ENCODE measurements at places on chromosomes 3 and 15.

GRCh38 chr3:69718866-69719586 lies 20.2 kb upstream of the MITF start:
- DNase-seq: no peak

DNA sequence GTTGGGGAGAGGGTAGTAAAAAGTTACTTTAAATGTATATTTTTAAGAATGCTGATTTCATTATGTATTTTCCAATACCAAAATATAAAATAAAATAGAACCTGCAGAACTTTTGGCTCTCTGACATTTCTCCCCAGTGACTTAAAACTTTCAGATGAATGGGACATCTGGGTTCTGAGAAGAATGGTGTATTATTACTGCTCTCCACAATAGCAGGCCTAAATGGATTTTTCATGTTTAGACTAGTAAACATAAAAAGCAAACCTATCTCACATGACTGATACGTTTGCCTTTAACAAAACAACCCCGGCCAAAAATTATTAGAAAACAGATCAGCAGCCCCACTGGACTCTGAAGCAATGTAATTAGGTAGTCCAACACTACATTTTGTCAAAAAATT lies 73.8 kb downstream of the FHIT start:
- DNase-seq: no peak

- DNase-seq: no peak
Observed at GRCh38 chr3:48107227-48107626, 81.0 kb downstream of the CDC25A start.

GRCh38 chr3:138063416-138063815 lies 52.0 kb downstream of the DZIP1L start:
- no peak for DNase-seq

DNA sequence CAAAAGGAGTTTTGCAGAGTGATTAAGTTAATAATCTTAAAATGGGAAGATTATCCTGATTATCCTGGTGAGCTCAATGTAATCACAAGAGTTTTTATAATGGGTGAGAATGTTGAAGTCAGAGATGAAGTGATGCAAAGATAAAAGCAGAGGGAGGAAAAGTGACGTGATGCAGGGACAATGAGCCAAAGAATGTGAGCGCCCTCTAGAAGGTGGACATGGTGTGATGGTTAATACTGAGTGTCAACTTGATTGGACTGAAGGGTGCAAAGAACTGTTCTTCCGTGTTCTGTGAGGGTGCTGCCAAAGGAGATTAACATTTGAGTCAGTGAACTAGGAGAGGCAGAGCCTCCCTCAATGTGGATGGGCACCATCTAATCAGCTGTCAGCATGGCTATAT lies 569.6 kb upstream of the AGTR1 start:
- DNase-seq: no peak

DNA sequence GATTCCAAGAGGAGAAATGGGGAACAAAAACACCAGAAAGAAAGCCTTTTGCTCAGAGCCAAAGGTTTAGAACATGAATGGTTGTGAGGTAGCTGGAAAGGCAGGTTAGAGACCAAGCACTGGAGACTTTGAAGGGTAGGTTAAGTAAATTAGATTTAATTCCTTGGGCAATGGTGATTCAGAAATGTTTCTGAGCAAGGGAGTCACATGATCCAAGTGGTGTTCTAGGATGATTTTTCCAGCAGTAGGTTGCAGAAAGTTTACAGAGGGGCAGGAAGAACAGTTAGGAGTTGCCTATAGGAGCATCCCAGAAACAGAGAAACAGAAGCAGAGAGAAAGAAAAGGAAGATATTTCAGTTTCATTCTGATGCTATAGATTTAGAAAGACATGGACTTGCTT lies 139.8 kb downstream of the WDR76 start:
- no peak for DNase-seq

DNA sequence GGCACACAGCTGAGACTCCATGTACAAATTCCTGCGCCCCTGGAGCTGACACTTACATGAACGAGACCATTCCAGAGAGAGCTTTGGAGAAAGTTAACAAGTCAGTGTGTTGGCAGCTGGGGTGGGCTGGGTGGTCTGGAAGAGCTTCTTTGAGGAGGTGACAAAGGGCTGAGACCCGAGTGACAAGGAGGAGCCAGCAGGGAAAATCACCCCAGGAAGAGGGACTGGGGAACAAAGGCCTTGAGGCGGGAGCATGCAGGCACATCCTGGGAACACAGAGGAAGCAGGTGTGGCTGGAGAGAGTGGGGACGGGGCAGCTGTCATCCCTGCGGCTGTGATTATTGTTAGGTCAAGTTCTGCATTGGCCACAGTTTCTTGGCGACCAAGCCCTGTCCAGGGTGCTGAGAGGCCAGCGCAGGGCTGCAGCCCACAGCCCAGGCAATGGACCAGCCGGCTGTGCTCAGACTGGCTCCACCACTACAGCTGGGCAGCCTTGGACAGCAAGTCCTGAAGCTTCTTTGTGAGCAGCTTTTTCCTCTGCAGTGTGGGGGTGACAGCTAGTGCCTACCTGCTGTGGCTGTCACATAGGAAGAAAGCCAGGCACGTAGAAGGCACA lies 34.2 kb upstream of the PRR23E start:
- peak; percentile 99 for DNase-seq

GRCh38 chr15:68617001-68617400 lies 38.2 kb downstream of the CORO2B start:
- DNase-seq: no peak

DNA sequence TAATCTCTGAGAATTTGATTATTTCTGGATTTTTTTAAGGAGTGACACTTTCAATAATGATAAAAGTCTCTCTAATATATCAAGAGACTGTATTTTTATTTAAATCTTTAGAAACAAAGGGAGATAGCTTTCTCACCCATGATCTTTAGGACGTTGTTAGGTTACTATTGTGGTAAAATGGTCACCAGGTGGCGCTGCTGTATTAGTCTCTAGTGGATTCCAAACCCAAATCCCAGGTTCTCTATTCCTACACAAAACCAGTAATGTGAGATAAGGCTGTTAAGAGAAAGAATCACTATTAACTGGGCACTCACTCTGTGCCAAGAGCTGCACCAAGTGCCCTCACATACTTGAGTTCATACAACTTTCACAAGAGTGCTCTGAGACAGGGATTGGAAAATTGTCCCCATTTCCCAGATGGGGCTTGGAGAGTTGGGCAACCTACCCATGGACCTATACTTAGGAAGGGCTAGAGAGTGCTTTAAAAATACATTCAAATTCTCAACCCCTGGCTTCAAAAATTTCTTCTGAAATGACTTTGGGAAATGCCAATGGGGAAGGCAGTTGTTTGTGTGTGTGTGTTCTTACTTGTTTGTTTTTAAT lies 593.4 kb upstream of the TGFBR2 start:
- peak; percentile 64 for DNase-seq

DNA sequence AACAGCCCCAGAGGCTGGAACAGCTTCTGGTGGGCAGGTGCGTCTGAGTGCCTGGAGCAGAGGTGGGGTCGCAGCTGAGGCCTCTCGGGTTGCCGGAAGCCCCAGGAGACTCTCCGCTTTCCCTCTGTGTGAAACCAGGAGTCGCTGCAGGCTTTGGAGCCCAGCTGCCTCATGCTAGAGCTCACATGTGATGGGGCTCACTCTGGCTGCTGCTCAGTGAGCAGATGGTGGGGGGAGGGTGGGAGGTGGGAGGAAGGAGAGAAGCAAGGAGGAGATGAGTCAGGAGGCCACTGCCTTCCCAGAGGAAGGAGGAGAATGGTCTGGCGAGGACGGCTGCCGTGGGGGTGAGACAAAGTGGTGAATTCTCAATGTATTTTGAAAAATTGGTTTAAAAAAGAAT lies 290.1 kb upstream of the CHRNA7 start:
- no peak for DNase-seq

- DNase-seq: no peak
Observed at GRCh38 chr15:99482993-99483392, 82.8 kb upstream of the MEF2A start.

GRCh38 chr3:6182909-6183308 lies 678.0 kb upstream of the GRM7 start:
- no peak for DNase-seq

GRCh38 chr3:13414040-13414729 lies 5.9 kb downstream of the NUP210 start:
- DNase-seq: no peak

DNA sequence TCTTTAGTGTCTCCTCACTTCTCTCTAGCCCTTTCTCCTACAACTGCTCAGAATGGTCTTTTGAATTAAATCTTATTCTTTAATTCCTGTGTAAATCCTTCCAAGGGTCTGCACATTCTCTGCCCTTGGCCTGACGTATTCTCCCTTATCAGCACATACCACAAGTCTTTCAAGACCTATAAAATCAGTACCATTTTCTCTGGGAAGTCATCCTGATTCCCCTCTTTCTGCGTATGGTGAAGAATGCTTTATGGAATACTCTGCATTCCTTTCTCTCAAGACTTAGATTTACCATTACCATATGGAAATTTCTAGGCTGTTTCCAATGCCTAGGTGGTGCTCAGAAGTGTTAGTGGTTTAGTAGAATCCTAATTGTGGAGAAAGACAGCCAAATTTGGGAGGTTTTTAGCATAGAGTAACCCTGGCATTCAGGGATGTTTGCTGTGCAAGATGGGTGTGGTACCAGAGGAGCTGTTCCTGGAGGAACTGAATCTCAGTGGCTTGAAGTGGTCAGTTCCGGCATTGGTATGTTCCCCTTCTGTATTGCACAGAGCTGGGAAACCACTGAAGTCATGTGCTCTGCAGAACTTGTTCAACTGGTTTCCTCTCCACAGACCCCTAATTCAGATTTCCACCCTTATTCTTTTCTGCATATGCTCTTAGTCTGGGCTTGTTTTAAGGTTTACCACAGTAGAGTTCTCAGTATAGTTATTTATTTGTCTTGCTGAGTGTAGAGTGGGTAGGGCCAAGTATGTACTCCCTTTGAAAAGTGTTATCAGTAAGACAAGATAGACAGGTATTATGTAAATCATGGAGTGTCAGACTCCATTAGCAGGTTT lies 24.5 kb downstream of the IQGAP1 start:
- DNase-seq: no peak

DNA sequence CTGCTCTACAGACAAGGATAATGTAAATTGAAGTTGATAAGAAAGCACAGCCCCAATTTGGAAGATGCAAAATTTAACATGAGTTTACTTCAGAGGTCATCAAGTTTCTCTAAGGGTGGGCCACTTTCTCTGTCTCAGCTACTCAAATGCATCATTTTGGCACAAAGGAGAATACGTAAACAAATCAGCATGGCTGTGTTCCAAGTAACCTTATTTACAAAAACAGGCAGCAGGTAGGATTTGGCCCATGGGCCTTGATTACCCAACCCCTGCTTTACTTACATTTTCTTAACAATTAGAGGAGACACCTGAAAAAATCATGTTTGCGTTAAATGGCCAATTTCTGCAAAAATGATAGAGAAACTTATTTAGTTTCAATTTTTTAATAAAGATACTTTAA lies 181.7 kb downstream of the GBE1 start:
- no peak for DNase-seq

- no peak for DNase-seq
Observed at GRCh38 chr15:90883976-90884718, at the start of gene FES. TSS of gene FES (plus strand) at chr15:90884504. CDS start at chr15:90885046, 542 bp downstream.

DNA sequence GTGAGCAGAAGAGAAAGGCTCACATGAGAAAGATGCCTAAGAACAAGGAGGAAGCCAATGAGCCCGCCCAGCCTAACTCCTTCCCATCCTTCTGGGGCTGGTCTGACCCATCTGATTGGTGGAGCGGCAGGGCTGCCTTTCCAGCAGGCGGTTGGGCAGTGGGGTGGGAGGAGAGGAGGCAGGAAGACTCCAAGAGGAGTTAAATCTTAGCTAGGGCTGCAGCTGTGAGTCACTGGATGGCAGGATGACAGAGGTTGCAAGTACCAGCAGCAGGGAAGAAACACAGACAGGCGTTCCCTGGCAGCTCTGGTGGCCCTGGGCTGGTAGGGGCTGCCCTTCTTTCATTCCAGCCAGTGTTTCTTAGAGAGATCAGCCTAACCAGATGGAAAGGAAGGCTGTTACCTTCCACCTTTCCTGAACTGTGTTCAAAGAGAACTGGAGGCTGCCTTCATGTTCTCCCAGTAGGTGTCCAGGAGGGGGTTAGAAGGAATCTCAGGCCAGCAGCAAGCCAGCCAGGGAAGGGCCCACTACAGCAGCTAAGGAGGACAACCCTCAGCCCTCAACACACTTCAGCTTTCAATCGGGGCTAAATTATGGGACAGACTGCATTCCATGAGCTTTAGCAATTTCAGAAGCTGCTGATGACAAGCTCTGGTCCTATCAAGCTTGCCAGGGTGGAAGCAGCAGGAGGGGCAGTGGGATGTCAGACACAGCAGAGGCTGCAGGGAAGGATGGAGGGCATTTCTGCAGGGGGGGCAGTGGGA lies 50.3 kb downstream of the CHSY1 start:
- no peak for DNase-seq

DNA sequence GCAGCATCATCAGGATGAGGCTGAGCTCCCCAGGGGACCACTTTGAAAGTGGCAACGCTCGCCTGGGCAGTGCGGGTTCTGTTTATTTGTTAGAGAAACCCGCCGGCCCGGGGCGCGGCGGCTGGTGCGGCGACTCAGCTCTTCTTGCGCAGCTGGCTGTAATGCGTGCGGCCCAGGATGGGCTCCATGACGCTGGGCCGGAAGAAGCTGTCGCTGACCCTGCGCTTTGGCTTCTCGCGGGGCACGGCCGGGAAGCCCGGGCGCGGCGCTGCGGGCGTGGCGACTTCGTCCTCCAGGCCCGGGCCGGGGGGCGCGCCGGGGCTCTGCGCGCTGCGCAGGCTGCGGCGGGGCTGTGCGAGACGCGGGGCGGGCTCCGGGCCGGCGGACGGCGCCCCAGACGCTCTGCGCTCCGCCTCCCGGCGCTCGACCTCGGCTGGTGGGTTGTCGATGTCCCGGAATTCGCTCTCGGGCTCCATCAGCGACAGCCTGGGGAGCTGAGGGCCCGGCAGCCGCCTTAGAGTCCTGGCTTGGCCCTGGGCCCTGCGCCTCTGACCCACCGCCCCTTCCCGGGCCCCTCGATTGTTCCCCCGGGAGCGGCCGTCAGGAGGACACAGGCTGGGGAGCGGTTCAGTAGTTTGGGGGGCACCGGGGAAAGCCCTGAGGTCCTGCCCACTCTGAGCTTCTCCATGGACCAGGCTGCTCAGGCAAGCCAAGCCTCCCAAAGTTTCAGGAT lies 10.3 kb upstream of the KIF7 start:
- DNase-seq: peak; percentile 65

- no peak for DNase-seq
Observed at GRCh38 chr3:30984855-30985749, 90.6 kb upstream of the GADL1 start.

- no peak for DNase-seq
Observed at GRCh38 chr3:20811631-20812030, 625.6 kb upstream of the SGO1 start.

GRCh38 chr3:65888196-65888595 lies 150.5 kb downstream of the MAGI1 start:
- no peak for DNase-seq

DNA sequence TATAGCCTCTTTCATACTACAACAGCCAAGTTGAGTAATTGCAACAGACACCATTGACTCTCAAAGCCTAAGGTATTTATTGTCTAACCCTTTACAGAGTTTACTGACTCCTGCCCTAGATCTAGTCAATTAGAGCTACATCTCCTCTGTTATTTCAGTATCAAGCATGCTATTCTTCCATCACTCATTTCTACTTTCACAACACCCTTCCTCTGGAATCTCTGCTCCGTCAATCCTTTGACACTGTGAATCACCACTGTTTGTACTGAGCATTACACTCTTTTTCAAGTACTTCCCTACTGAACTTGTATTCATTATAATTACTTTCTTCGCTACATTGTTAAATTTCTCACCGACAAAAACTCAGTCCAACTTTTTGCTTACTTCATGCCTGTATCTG lies 121.8 kb downstream of the ZNF609 start:
- DNase-seq: no peak

- peak; percentile 41 for DNase-seq
Observed at GRCh38 chr3:196660381-196661166, 21.1 kb downstream of the NRROS start.

GRCh38 chr15:47801522-47801921 lies 84.2 kb downstream of the SEMA6D start:
- no peak for DNase-seq

Measured in NCI-H146 (cell line).